ENCODE measurements at places on chromosomes 6 and 20.

DNA sequence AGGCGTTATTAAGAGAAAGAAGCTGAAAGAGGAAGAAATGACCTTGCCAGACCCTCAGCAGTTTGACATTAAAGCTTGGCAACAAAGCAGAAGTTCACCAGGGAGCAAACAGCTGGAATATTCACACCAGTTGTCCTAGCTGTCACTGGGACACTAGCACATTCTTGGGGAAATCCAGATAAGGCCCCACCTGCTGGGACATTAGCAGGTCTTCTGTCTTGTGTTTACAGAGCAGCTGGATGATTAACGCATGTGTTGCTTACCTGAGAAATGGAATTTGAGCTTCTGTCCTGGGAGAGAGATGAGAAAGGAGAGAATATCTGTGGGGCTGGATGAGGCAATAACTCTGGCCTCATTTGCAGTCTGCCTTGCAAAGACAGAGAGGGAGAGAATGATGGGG, 137.6 kb upstream of the RIN2 start:
- DNase-seq, result no peak

GRCh38 chr6:81793821-81794475, 41.5 kb upstream of the TENT5A start:
- DNase-seq, result no peak

DNA sequence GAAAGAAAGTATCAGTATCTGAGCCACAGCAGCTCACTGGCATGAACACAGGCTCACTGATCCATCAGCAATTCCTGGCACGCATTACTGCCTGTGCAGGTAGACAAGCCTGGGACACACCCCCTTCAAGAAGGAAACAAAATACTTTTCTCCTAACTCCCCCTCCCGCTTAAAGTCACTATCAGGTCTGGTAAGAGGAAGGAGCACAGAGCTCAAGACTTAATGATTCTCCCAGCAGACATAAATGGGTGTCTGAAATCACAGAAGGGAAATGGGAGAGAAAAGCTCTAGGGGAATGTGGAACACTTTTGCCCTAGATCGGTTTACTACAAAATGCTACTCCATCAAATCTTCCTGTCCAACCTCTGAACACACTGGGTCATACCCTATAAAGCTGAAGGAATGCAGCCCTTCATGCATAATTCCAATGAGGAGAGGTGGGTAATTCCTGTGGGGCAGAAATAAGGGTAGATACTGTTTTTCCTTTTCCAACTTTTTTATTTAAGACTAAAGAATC, at the start of gene ADGRF1:
Gene ADGRF1, minus strand, starts transcription at position 58 of the 517 bp plus-strand sequence. CDS start 13,271 bp downstream, outside the sequence.
- peak; percentile 84 for DNase-seq

GRCh38 chr20:4949833-4950178, 51.5 kb downstream of the SLC23A2 start:
- no peak for DNase-seq

- no peak for DNase-seq
Measured at GRCh38 chr6:129812145-129812777, 48.9 kb downstream of the TMEM244 start.

DNA sequence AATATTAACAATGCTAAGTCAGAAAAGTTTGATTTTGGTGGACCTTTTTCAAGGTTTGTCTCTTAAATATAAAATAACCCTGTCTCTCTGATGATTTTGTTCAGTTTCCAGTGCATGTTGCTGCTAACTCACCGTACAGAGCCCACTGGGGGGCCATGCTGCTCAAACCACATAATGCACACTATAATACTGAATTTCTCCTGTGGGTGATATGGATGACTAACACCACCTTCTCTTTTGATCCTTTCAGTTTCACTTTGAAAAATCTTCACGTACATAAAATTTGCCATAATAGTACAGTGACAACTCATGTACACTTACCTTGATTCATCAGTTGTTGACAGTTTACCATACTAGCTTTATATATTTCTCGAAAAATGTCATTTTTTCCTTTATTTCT, 506.6 kb upstream of the MAN1A1 start:
- peak; percentile 25 for DNase-seq

GRCh38 chr6:139632840-139633239, 258.4 kb upstream of the CITED2 start:
- no peak for DNase-seq

DNA sequence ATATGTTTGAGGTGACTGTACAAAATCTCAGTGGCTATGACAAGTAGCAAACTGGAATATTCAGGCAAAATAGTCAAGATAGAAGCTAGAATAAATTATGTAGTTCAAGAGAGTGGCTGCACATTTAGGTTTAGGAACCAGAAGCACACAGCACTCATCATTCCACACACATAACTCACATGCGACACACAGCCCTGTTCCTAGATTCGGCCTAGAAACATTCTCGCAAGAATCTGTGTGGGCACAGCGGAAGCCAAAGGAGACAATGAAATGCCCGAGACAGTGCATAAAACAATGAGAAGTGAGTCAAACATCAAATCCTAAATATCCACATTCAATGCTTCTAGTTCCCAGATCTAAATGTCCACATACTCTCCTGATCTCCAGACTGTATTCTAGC, 9.5 kb upstream of the SUPT3H start:
- no peak for DNase-seq

DNA sequence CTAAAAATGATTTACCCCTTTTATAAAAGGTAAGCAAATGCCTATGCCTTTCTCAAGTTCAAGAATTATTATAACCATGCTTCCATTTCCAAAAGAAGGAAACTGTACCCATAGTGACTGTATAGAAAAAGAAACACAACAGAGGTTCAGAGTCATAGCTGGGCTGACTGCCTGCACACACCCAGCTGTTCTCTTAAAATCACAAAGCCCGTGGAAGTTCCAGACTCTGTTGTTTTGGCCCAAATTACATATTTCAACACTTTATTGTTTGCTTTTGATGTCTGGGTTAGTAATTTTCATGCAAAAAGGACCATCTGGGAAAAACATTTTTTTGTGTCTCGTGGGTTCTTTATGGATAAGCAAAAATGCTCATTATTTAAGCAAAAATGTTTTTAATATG, 99.2 kb downstream of the LCA5 start:
- DNase-seq, result no peak

GRCh38 chr6:148854096-148854495, 107.3 kb downstream of the UST start:
- no peak for DNase-seq

DNA sequence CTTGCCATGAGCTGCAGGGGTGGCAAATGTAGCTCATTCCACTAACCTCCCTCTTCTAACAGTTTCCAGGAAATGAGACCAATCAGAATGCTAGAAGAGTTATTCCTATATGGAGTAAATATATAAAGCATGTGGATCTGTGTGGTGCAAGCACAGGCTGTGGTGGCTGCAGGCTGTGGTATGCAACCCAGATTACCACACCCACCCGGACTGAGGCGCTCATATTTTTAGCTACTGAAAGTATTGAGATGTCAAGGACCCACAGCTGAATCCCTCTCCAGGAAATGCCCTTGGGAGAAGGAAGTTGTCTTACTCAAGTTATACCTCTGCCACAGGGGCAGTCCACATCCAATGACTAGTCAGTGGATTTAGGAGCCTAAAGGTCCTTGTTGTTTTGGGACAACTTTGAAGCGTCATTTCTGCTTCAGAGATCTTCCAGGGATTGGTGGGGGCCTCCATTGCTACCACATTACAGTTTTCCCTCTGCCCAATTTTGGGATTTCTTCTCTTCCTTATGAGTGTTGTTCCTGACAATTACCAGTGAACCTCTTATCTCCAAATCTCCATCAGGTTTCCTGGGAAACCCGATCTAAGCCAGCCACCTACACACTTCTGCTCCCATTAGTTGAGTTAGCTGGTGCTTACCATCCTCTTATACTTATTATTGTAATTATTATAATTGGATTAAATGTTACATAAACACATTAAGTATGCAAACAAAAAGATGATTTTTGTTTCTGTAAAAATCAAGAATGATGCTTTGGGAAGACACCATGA, 12.1 kb upstream of the REPS1 start:
- DNase-seq, result no peak

- no peak for DNase-seq
Measured at GRCh38 chr6:72977114-72977513, 248.2 kb downstream of the KHDC1L start.

DNA sequence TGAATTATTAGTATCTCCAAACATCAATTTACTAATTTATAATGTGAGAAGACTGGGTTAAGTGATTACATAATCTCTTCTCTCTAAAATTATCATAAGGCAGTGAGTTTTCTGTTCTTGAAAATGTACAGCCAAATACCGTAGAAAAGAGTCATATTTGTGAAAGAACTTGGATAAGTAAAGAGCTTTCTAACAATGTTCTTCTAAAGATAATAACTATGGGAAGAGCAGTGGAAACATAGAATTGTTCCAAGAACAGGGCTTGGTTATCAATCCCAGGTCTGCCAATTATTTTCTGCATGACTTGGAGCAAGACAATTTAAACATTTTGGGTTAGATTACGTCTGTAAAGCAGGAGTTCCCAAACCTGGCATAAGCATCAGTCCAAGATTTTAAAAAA, 198.1 kb upstream of the SGK1 start:
- no peak for DNase-seq

DNA sequence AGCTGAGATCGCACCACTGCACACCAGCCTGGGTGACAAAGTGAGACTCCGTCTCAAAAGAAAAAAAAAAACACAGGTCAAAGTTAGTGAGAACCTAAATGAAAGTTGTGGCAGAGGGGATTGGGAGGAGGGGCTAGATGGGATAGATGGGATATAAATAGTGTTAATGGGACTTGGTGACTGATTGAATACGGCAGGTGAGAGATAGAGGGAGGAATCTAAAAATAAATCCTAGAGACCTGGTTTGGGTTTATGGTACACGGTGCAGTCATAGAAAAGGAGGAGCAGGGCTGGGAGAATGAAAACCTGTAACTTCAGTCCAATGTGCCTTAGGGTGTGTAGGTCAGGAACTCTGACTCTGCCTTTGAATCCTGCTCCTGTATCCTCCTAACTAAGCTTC, 25.0 kb upstream of the DEK start:
- no peak for DNase-seq

DNA sequence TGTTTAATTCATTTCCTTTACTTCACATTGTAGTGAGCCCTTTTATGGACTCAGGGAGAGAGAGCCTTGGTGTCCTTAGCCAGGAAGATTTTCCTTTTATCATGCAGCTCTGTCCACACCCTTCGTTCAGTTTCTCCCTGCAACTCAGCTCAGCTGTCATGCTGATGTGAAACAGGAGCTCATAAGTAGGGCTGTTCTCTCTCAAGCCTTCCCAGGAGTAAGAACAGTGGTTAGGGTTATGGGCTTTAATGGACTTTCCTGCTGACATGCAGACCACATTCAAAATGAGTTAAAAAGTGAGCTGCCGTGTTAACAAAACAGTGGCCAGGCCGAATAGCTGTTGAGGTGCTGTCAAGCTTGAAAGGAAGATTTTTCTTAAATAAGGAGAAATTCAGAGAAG, 104.1 kb downstream of the BCKDHB start:
- DNase-seq, result no peak

DNA sequence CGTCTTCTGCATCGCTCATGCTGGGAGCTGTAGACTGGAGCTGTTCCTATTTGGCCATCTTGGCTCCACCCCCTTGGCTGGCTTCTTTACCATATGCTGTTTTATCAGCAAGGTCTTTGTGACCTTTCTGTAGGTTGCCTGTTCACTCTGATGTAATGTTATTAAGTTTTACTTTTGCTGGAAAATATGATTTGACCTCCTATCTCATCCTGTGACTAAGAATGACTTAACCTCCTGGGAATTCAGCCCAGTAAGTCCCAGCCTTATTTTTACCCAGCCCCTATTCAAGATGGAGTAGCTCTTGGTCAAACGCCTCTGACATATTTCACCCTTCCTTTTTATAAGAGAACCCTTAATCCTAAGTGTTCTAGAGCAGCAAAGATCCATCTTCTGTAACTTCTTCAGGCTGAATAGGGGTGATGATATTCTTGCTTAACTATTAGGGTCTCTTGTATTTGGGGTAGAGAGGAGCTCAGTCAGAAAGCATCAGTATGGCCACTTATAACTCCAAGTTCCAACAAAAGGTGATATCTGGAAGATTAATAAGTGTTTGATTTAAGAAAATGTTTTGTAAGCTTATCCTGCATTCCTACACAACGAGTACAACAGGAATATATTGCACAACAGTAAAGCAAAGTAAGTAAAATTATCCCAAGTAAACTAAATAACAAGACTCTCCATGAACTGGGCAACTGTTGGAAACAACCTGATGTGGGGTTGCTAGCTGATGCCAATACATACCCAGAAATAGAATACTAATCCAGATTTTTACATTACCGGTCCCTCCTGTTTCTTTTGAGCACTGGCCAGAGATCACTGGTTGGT, 23.1 kb upstream of the HMGN3 start:
- no peak for DNase-seq

GRCh38 chr6:92399911-92400310, 1019.4 kb downstream of the EPHA7 start:
- DNase-seq, result no peak

GRCh38 chr6:138227316-138227781, 9.1 kb upstream of the PBOV1 start:
- DNase-seq, result peak; percentile 41

DNA sequence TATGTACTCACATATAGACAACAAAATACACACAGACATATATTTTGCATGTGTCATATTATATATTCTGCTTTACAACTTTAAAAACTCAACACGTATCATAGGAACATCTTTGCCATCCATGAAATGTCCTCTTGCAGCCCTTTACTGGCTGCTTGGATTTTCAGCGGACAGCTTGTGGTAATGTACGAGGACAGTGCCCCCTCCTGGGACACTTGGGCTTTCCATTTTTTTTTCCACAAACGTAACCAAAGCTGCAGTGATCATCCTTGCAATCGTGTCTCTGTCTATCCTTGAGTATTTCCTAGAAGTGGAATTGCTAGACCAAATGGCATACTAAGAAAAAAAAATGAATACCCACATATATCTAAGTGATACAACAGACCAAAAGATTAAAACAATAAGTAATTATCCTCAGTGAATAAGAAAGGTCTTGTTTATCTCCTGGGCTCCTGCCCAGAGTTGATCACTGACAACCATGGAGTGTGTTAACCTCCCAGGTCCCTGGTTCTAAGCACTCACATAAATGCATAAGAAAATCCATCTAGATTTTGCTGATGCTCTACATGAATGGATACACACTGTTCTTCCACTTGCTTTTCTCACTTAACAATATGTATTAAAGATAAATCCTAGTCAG, 18.1 kb downstream of the BPI start:
- DNase-seq, result no peak

- DNase-seq, result no peak
Measured at GRCh38 chr6:104952911-104953399, 4.0 kb upstream of the LIN28B start.

- no peak for DNase-seq
Measured at GRCh38 chr6:90537723-90538258, 49.1 kb downstream of the MAP3K7 start.

All from LoVo (cell line).